ENCODE measurements at places on chromosomes 6 and 20. TPM values are rescaled to one million over a fixed set of nuclear protein-coding genes. Genes with fewer than 3 reads are reported as not detected.

- DNase-seq, result peak; percentile 65
These were observed 82.0 kb downstream of the JPH2 start for GRCh38 chr20:44104798-44105517.

DNA sequence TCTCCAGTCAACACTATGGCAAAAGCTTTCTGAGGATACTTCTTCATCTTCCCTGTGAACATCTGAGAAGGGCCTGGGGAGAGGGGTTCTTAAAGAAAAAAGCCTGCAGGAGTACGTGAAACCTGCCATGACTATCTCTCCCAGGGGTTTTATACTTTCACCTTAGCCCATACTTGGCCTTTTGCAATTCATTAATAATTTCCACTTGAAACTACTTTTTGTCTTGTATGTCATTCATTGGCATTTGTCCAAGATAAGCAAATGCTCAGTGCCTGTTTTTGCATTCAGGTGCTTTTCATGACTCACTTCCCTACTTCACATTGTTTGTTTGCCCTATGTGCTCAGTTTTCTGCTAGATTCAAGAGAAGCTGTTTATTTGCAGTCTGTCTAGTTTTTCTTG lies 580.3 kb upstream of the GJE1 start:
- DNase-seq, result no peak

SEL1L2 gene
- not detected for total RNA-seq

STMND1 gene
- total RNA-seq, result not detected

DNA sequence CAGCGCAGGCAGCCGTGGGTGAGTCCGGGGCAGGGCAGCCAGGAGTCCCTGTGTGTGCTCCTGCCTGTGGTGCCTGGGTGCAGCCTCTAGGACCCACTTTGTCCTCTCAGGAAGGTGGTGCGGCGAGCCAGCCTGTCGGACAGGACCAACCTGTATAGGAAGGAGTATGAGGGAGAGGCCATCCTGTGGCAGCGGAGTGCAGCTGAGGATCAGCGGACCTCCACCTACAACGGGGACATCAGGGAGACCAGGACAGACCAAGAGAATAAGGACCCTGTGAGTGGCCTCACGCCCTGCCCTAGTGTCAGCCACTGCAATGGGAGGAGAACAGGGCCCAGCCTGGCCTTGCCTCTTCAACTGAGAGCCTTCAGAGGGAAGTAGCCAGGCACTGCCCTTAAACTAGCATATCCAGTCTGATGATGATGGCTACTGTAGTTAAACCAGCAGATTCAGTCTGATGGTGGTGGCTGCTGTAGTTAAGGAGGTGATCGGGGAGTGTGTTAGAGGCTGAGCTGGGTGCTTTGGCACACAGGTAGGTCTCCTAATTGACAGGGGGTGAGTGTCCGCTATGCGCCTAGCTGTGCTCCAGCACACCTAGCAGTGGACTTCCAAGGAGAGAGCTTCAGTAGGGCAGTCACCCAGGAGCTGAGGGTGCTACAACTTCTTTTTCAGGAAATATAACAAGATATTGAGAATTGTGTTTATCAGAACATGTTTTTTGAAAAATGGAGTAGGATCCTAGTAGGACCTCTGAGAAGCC lies 18.1 kb upstream of the FAM83D start:
- DNase-seq, result no peak

DNA sequence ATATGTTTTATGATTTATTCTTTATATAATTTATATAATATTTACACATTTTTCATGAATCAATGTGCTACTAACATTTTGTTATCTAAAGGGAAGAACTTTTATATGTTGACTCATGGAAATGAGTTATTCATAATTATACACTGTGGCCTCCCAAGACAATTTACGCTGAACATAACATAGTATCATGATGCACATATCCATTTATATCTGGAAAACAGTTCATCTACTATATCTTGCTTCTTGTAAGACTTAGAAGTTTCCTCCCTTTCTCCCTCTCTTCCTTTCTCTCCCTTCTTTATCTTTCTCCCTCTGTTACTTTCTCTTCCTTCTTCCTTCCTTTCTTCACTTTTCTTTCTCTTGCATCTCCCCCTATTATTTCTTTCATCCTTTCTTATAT lies 1.1 kb upstream of the EYS start:
- no peak for DNase-seq

SLC16A10 gene
- total RNA-seq, result 35.8 TPM

GRCh38 chr6:137731960-137732616 lies 135.0 kb upstream of the TNFAIP3 start:
- DNase-seq, result no peak

GRCh38 chr6:157527471-157527907 lies 146.5 kb downstream of the ZDHHC14 start:
- DNase-seq, result no peak

DNA sequence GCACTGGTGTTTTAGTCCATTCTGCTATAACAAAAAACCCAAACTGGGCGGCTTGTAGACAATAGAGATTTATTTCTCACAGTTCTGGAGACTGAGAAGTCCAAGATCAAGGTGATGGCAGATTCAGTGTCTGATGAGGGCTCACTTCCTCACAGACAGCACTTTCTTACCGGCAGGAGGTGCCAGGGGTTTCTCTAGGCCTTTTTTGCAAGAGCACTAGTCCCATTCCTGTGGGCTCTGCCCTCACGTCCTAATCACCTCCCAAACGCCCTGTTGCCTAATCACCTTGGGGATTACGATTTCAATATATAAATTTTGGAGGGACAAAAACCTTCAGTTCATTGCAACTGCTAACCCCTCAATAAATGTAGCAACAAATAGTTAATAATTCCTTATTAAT lies 140.0 kb upstream of the SGK1 start:
- no peak for DNase-seq

SNTA1 gene
- 193 TPM for total RNA-seq

GRCh38 chr6:35522151-35522550 lies 9.5 kb upstream of the TULP1 start:
- DNase-seq, result no peak

DNA sequence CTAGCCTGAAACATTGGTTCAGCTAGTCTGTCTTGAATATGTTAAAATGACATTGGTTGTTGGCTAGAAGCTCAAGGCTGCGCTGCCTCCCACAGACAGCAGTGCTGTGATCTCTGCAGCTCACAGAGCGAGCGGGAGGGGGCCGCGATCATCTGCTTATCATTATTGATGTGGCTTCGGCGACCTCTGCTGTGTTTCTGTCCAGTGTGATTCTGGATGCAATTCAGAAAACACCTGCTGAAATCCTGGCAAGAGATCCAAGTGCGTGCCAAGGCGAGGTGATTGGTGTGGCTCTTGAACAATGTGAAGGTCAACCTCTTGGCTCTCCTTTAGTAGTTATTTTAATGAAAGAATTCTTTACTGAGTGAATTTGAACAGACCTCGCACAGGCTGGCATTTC lies 142.3 kb upstream of the SASH1 start:
- peak; percentile 88 for DNase-seq

DNA sequence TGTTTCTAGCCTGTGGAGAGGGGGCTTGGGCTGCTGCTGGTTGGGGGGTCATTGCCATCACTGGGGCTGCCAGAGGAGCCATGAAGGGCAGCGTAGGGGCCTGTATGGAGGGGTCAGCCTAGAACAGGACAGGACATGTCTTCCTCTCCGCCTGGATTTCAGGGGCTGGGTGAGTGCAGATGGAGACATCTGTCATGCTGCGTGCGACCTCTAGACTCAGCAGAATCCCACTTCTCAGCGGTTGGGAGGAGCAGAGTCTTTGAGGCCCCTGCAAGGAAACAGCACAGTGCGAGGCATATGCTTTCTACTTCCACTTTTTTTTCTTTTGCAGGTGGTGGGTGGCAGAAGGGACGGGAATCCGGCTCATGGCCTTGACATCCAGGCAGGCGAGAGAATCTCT lies 67.9 kb downstream of the EZR start:
- DNase-seq, result no peak

ARFGEF3 gene
- total RNA-seq, result 2.7 TPM

RPS6KA2 gene
- 72.2 TPM for total RNA-seq

GRM1 gene
- 0.67 TPM for total RNA-seq

DNA sequence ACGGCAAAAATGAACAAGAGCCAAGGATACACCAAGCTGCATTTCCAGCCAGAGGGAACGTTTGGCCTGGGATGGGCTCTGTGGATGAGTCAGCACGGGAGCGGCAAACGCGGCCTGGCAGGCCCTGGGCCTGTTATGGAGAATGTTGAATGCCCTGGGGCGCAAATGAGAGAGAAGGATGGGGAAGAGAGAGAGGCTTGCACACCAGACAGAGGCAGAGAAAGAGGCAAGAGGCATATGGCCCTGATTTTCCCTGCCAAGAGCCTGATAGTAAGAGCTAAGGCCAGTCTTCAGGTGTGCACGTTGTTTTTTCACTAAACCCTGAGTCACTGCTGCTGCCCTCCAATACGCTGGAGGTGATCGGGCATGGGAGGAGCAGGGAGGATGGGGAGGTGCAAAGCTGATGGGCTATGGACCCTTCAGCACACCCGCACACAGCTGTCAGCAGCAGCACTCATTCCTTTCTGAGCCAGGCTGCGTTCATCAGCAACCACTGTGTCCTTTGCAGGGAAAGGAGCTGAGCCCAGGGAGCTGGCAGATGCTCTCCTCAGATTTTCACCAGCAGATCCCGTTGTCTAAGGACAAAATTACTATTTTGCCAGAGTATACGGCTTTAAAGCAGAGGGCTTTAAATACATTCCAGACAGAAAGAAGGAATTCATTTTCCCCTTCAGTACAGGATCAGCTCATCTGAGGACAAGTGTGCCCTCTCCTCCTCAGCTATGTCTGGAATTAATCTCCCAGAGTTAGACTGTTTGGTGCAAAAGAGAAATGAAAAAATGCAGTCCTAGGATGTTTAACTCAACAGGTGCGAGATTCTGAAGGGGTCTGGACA lies 61.7 kb upstream of the SLC22A23 start:
- DNase-seq, result no peak

DNA sequence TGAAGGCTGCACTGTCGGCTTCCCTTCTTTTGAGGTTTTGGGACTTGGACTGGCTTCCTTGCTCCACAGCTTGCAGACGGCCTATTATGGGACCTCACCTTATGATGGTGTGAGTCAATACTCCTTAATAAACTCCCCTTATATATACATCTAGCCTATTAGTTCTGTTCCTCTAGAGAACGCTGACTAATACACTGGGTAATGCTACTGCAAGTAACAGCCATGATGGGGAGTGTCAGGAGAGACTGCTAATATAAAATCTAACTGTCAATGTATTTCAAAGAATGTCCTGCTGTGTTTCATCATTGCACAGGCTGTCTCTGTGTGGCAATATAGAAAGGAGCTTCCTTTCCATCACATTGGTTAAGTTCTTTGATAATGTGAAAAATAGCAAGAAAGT lies 57.7 kb upstream of the UST start:
- DNase-seq, result no peak

FAM83C gene
- not detected for total RNA-seq

Data from thyroid gland (tissue), 4 donors.